ENCODE measurements at places on chromosomes 7 and 10.

DNA sequence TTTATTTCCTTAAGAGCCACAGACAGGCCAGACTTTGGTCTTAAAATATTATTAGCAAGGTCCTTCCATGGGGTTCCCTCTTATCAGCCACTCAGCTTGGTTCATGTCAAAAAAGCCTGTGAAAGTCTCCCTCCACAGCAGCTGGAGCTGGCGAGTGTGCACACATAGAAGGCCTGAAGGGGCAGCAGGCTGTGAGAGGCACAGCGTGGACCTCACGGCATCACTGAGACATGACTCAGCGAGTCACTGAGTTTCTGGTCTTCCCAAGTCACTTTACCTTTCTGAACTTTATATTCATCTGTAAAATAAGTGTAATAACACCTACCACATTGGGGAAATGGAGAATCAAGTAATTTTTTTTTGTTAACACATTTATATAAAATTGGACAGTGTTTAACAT lies 8.7 kb downstream of the TAF3 start:
- no peak for DNase-seq

DNA sequence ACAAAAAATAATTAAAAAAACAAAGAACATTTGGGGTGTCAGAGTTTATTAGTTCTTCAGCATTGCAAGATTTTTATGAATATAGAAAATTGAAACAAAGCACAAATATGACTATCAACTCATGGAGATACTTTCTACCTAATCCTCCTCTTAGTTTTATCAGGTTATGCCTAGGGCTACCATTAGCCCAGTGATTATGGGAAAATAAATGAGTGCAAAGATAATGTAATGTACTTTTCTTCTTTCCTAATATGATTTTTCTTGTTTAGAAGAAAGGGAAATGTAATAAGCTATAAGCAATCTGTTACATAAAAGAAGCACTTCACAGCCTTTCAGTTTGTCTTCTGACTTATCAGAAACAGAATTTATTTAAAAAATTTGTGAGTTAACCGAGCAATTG lies 676.8 kb downstream of the SORCS1 start:
- no peak for DNase-seq

- DNase-seq: no peak
Measured at GRCh38 chr10:130621231-130621775, 485.1 kb downstream of the GLRX3 start.

DNA sequence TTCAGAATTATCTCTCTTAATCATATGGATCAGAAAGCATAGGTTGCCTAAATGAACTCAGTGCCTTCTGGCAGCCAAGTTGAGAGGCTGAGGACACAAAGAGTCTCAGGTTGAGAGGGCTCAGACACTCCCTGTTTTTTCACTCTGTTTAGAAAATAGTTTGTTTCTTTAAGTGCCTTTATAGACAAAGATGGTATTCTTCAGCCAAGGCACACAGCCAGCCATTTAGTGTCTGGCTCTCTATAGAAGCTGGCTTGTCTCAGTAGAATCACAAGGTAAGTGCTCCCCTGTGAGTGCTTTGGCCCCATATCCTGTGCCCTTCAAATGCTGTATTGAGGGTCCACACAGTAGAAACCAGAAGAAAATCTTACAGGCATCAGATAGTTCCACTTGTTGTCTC lies 3.6 kb downstream of the GPR158 start:
- DNase-seq: no peak

GRCh38 chr10:13567030-13567429 lies 19.7 kb upstream of the PRPF18 start:
- no peak for DNase-seq

GRCh38 chr7:132577206-132578049 lies 1.2 kb upstream of the PLXNA4 start:
- no peak for DNase-seq

DNA sequence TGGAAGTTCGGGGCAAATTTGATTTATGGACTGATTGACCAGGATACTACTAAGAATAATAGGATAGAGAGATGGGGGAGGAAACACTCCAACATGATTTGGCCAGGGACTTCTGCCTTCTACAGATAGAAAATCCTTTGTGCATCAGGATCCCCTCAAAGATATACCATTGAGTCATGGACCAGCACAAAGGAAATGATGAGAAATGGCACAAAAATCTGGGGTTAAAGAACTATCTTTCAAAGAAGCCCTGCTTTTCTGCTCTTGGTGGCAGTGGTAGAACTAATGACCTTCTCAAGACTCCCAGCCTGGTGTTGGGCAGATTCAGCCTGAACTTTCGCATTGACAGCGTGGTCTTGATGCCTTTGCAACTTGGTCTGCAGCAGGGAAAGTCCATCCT lies 27.6 kb upstream of the LAMB1 start:
- no peak for DNase-seq

GRCh38 chr7:2803755-2804154 lies 40.4 kb downstream of the GNA12 start:
- no peak for DNase-seq

DNA sequence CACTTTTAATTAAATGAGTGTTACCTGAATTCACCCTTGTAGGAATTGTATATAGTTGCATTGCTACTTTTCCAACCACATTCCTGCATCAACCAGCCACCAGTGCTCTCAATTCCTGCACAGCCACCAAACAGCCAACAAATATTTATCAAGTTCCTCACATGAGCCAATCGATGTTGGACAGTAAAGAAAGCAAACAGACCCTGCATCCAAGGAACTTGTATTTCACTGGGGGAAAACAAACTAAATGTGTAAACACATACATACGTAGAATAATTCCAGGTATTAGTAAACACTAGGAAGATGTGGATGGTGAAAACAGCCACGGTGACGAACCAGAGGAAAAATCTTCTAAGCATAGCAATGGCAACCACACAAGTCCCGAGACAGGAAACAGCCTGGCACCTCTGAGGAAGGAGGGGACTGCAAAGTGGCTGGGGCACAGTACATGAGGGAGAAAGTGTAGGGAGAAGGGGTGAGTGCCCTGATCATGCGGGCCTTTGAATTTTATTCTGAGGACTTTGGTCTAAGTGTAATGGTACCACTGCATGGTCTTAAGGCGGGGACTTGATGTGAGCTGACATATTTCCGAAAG lies 111.2 kb downstream of the XRCC2 start:
- no peak for DNase-seq

DNA sequence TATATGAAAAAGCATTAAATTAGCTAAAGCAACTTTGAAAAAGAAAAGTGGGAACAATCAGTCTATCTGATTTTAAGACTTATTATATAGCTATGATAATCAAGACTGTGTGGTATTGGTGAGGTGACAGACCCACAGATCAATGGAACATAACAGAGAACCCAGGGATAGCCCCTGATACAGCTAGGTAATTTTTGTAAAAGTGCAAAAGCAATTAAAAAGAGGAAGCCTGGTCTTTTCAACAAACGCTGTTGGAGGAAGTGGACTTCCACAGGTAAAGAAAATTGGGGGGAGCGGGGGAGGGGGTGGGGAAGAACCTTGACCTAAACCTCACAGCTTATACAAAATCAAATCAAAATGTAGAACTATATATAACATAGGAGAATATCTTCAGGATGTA lies 45.4 kb downstream of the GNA12 start:
- DNase-seq: no peak

All from smooth muscle cell of the brain vasculature (primary cell).